IgD-negative memory B cell (primary cell): ENCODE measurements at places on chromosomes 12 and 14. TPM values are rescaled to one million over a fixed set of nuclear protein-coding genes. Genes with fewer than 3 reads are reported as not detected.

DAAM1 gene
- 42.2 TPM for polyA plus RNA-seq

TBX5 gene
- not detected for polyA plus RNA-seq

KLHL33 gene
- 0.10 TPM for polyA plus RNA-seq

GZMH gene
- polyA plus RNA-seq = 24.2 TPM

SLC4A8 gene
- polyA plus RNA-seq = 0.53 TPM

FGD4 gene
- polyA plus RNA-seq = 0.64 TPM

CBLN3 gene
- 2.9 TPM for polyA plus RNA-seq

CISTR gene
- polyA plus RNA-seq = not detected

RHOJ gene
- not detected for polyA plus RNA-seq

KRT71 gene
- polyA plus RNA-seq = not detected

PLEKHD1 gene
- polyA plus RNA-seq = 0.11 TPM
